ENCODE measurements at places on chromosomes 12 and 14.
A peak's percentile ranks its signal among the peaks of the same experiment; 100 is the strongest.

- no peak for DNase-seq
These were observed 69.8 kb downstream of the TMEM260 start for GRCh38 chr14:56649382-56649781.

GRCh38 chr12:53483979-53484377 is 15.3 kb downstream of the MAP3K12 start:
- DNase-seq = no peak

GRCh38 chr12:51128919-51129318 is 44.0 kb downstream of the TFCP2 start:
- no peak for DNase-seq

- DNase-seq = no peak
These were observed 12.7 kb upstream of the SERPINA1 start for GRCh38 chr14:94401083-94401482.

DNA sequence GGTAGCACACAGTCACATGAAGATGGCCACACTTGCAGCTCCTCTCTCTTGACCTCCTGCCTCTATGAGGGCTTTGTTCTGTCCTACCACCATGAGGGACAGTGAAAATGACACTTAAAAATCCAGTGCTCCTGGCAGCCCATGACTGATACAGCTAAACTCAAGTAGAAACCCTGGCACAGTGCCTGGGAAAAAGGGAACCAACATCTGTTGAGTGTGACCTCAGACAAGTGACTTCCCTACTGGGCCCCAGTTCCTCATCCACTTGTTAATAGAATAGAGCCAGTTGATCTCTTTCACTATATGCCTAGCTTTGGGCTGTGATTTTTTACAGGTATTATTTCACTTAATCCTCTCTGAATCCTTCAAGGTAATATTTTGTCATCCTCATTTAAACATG is 4.8 kb downstream of the GUCY2C start:
- DNase-seq = peak; percentile 85

DNA sequence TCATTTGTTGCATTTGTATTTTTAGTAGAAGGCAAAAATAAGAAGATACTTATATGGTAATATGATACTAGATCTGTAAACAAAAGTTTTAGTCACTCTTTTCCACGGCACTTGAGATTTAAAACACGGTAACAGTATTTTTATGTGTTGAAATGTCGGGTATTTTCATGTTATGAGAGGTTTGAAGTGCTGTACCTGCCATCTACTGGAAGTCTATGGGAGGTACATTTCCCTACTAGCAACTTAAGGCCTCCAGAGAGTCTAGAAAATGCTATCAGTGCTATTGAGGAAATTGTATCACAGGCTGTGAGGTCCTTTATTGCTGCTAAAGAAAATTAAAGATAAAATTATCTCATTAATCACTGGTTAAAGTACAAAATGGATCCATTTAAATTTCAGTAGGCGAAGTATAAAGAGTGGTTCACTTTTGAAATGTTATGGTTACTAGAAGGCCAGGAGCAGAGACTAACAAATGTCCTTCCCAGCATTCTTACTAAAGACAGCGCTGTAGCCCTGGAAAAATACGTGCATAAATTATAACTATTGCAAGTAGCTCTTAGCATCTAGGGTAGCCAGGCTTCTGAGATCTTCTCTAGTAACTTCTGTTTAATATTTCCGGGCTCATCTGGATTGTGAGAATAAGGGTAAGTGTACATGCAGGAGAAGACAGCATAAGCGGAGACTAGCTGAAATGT is 77.6 kb upstream of the PRKD1 start:
- peak; percentile 47 for DNase-seq

DNA sequence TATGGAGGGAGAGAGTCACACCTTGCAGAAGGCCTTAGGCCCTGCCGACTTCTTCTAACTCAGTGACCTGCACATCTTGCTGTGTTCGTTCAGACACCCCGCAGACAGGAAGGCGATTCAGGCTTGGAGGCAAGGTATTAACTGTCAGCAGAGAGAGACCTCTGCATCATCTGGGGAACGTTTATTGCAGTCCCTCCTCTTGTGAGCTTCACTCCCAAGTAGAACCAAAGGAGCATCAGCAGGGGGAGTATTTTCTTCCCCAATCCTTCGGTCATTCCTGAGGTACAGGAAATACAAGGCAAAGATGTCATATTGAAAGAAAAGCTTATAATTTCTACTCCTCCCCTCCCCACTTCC is 217.9 kb downstream of the CRADD start:
- peak; percentile 50 for DNase-seq

DNA sequence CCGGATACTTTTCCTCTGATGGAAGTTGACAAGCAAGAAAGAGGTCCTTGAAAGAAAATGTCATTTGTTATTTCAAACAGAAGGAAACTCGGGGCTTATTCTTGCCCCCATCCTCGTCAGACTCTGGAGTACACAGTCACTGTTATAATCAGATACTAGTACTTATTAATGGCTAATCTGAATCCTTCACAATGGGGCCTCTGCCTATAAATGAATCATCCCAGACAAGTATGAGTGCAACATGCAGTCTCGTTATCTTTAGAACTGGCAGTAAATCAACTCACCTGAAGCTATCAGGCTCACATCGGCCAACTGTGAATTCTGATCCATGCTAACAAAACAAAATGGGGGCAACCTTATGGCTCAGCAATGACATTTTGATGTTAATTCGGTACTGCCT is 216.7 kb downstream of the GRIN2B start:
- DNase-seq = no peak

DNA sequence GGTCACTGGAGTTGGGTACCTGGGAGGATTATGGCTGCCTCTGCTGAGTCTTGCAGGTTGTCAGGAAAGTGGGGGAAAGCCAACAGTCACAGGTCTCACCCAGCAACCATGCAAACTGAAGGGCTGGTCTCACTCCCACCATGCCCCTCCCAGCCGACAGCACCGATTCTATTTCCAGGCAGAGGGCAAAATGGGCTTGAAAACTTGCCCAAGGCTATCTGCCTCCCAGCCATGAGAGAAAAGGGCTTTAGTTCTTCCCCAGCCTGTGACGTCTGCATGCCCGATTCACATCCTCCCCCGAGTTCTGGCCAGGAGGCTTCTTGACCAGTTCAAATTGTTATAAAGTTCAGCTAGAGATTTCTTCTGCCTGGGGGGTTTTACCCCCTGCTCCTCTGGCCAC is 9.9 kb upstream of the TAS2R30 start:
- DNase-seq = no peak

- no peak for DNase-seq
These were observed 198.9 kb downstream of the FBXL14 start for GRCh38 chr12:1395421-1395955.

Measured in KBM-7 (cell line).